ENCODE measurements at places on chromosomes 5 and 9. TPM values are rescaled to one million over a fixed set of nuclear protein-coding genes. Genes with fewer than 3 reads are reported as not detected.

- DNase-seq, result no peak
Observed at GRCh38 chr5:39207345-39208045, 11.9 kb downstream of the FYB1 start.

GRCh38 chr5:158899792-158900191 is 199.9 kb downstream of the EBF1 start:
- DNase-seq, result no peak

The IGFBPL1 gene
- total RNA-seq, result not detected

GRCh38 chr9:110746211-110746930 is 77.8 kb downstream of the MUSK start:
- DNase-seq, result no peak

All from omental fat pad (tissue), 4 donors.